ENCODE measurements at places on chromosomes 2 and 18.

DNA sequence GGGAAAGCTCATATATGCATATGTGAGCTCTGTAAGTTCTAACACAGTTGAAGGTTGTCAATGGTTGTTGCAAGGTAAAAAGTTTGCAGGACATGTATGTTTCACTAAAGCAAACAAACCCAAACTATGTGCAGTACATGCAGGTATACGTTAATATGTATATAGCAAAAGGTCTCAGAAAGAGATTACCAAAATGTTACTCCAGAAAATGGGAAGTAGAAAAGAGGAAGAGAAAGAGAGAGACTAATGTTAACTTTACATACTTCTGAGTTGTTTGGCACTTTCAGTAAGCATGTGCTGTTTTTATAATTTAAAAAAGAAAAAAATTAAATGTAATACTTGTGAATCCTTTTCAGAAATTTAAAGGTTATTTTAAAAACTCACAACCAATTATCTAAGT is 32.8 kb upstream of the PEX13 start:
- no peak for DNase-seq

DNA sequence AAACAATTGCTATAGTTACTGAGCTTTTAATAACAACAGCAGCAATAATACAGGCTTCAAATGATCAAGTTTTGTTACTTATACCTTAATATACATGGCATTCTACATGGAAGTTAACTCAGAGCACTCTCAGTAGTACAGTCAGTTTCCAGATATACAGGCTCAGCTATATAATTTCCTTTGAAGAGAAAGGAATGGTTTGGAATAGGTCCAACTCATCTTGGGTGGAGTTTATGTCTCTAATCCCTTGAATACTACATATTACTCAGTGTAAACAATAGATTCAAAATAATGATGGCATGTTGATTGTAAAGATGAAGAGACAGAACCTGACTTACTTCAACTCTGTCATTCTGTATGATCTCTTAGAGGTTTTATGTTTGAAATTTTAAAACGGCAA is 174.9 kb downstream of the EPHA4 start:
- no peak for DNase-seq

DNA sequence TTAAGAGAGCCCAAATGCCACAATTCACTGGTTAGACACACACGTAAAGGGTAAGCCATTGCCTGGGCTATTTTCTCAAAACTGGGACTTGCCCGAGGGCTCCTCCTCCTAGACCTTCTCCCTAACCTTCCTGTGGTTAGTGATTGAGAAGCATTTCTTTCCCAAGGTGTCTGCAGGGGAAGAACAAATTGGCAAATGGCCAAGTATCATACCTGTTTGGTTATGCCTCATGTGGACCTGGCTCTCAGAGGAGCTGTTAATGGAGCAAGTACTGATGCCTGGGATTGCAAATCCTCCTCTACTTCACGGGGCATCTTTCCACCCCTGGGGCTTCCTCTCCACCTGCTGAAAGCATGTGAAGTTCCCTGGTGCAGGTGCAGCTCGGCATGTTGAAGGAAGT is 187.5 kb upstream of the CYRIA start:
- no peak for DNase-seq

DNA sequence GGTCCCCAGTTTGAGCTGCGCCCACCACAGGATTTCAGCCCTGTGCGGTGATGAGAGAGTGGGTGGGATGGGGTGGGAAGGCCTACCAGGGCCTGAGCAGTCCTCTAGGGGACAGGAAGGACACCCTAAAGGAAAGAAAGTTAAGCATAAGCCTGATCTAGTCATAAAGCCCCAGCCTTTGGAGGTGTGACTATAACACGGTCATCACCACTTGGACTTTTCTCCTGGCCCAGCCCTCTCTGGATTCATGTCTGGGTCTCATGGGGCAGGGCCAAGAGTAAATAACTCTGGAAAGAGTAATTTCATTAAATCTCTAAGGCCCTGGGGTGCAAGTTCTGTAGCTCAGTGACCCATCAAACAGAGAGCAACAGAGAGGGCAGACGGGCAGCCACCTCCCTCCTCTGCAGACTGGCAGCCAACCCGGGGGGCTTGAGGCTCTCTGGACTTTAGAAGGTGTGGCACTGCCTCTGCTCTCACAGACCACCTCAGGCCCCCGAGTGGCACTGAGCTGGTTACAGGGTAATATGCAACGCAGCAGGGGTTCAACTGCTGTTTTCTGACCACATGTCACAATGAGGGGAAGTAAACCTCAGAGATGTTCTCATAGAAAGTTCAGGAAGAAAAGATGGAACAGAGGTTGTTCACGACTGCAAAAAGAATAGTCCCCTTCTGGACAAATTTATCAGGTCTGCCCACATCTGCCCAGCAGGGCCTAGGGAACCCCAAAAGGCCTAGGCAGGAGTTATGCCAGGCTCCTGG is 41.5 kb downstream of the TGFA start:
- no peak for DNase-seq

GRCh38 chr2:40202798-40203400 is 249.0 kb downstream of the SLC8A1 start:
- DNase-seq = no peak

DNA sequence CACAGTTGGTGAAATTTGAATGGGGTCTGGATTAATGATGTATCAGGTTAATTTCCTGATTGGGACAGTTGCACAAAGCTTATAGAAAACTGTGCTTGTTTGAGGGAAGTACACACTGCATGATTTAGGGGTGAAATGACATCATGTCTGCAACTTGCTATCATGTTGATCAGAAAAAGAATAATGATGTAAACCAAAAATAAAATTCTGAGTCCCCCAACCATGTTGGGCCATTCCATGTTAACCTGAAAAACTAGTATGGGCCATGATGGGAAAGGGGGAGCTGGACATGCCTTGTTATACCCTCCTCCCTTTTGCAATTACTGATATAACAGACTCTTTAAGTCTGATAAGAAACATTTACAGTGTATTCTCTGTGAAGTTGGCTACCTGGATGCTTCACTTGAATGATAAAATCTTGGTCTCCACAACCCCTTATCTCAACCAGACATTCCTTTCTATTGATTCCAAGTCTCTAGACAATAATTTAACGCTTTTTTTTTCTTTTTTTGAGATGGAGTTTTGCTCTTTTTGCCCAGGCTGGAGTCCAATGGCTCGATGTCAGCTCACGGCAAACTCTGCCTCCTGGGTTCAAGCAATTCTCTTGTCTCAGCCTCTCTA is 4.2 kb upstream of the INO80B start:
- no peak for DNase-seq

GRCh38 chr2:162221064-162221463 is 22.2 kb downstream of the FAP start:
- DNase-seq = peak; percentile 27

- DNase-seq = no peak
These were observed 87.7 kb upstream of the DDX18 start for GRCh38 chr2:117726747-117727146.

DNA sequence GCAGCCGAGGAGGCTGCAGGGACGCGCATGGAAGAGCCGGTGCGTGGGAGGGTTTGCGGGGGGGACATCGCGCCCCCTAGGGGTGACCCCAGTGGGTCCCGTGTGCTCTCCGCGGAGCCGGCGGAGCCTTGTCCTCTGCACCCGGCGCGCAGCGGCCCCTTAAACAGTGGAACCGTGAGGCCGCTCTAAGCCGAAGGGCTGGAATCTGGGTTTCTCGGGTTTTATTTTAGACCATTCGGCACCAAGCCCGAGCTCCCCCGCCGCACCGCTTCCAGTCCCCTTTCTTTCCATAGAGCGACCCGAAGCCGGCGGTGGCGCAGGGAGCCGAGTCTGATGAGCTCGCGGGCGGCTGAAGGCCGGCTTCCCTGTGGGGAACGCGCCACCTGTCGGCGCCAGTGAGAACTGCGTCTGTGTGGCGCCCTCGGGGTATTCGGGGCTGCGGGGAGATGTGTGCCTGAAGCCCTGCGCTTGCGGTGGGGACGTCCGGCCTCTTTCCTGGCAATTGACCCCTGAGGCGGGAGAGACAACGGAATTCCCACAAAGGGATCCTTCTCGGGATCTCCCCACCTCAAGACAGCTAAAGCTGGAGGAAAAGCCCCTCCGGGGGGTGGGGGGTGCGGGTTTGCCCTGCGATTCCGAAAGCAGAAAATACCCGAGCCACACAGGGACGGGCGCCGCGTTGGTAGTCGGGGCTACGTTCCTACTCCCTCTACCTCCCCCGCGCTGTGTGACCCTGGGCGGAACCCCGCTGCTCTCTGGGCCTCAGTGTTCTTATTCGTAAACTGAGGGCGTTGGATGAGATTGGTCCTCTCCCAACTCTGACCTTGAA is 8.2 kb upstream of the EN1 start:
- DNase-seq = peak; percentile 68

- no peak for DNase-seq
These were observed 78.2 kb downstream of the INPP4A start for GRCh38 chr2:98522854-98523253.

DNA sequence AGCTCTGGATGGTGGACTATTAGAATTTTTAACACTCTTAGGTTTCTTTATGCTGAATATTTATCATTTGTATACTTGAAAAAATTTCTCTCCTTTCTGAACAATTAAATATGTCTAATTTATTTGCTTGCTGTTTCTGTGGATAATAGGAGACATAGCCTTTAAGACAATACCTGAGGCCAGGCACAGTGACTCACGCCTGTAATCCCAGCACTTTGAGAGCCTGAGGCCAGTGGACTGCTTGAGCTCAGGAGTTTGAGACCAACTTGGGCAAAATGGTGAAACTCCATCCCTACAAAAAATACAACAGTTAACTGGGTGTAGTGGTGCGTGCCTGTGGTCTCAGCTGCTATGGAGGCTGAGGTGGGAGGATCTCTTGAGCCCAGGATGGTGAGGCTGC is 54.7 kb downstream of the FAM117B start:
- DNase-seq = no peak

DNA sequence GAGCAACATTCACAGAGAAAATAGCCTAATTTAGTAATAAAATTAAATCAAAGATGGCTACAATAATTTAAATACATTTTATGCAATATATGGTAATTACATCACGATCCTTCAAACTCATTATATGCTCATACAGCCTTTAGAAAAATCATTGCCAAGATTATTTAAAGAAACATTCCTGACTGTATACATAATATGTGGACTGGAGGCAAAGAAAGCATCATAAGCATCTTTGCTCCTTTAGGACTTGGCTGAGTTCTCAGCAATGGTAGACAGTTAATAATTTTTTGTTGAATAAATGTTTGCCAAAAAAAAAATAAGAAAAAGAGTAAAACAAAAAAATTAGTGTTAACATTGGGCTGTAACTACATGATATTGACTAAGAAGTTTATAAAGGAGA is 26.9 kb downstream of the NCKAP5 start:
- no peak for DNase-seq

DNA sequence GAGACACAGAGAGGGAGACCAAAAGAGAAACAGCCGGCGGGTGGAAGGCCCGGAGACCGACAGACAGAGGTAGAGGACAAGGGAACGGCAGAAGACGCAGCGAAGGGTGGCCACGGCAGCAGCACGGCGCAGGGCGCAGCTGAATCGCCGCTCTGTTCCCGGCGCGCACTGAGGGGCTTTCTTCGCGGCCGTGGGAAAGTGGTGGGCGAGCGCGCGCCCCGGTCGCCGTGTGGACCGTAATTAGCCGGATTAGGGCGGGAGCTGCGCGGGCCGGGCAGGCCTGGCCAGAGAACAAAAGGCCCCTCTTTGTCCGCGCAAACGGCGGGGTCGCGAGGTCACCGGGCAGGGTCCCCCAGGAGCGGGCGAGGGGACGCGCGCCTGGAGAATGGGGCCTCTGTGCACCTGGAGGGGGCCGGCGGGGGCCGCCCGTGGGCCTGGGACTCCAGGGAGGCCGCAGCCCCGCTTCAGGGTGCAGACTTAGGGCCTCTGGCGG is 158.3 kb downstream of the ZFP36L2 start:
- DNase-seq = no peak

DNA sequence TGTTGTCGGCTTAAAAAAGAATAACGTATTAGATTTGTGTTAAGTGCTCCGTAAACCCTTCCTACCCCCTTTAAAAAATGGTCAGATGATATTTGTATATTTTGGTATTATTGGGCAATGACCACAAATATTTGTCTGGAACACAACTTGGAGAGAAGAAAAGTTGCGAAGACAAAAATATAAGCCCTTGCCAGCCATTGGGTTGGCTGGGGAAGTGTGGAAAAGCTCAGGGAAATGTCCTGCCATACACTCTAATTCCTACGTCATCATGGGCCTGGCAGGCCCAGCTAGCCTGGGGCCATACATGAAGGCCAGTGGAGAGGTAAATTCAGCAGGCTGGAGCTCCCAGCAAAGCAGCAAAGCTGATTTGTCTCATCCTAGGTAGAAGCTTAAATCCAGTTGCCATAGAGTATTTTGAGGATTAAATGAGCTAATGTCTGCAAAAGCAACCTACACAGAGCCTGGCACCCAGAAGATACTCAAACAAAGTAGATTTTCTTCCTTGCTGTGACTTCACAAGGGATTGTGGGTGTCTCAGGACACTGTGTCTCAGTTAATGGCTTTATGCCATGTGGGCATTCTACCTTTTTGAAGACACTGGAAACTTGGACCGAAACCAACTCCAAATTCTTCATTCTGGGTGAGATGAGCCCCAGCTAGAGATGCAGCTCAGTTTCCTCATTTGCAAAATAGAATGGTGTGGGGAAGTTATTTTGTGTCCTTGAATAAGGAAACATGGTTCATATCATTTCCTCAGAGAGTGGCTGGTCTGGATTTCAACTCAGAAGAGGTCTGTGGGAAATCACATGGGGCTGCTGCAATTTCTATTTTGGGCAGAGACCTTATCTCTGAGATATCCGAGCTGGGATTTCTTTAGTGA is 87.9 kb upstream of the MAP4K3 start:
- DNase-seq = no peak

GRCh38 chr2:120847700-120848321 is 112.1 kb downstream of the GLI2 start:
- no peak for DNase-seq

- no peak for DNase-seq
These were observed 159.4 kb upstream of the TWIST2 start for GRCh38 chr2:238688193-238689153.

- DNase-seq = no peak
These were observed 5.2 kb upstream of the GPR55 start for GRCh38 chr2:230930149-230930780.

- DNase-seq = no peak
These were observed 849.1 kb downstream of the CNTNAP5 start for GRCh38 chr2:124874219-124874618.

- peak; percentile 14 for DNase-seq
These were observed 4.9 kb downstream of the TM4SF20 start for GRCh38 chr2:227374158-227374557.

DNA sequence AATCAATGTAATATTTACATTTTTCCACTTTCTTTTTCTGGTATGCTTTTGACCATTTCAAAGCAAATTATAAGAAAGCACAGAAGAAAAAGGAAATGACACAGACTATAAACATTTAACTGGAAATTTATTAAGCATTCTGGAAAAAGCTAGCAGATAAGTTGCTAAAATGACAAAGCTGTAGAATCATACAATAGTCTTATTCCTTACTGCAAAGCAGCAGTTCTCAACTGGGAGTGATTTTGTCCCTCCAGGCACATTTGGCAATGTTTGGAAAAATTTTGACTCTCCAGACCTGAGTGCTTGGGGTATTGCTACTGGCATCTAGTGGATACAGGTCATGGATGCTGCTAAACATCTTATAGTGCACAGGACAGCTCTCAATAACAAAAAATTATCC is 75.1 kb downstream of the MBD5 start:
- no peak for DNase-seq

Measured in stimulated activated CD4-positive, alpha-beta T cell treated with anti-CD3 and anti-CD28 coated beads, Interleukin-2, amount 100 ng/mL, for 4 hours (primary cell).